ENCODE measurements at places on chromosomes 5 and 9.

DNA sequence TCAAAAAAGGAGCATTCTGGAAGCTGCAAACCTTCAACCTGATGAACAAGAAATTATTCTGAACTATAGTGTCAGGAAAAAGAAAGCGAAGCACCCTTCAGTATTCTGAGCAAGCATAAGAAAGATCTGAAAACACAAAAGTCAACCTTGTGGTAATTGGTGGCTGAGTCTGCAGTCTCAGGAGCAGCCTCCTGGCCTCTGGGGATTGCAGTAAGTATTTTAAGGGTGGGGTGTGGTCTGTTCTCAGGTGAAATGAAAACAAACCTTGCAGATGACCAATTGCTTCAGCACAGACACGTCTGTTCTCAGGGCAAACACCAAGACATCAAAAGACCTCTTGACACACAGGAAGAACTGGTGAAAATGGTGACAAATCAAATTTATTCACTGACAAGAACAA lies 147.8 kb upstream of the RAPGEF1 start:
- no peak for DNase-seq

GRCh38 chr9:38442473-38443096 lies 18.3 kb upstream of the IGFBPL1 start:
- no peak for DNase-seq

DNA sequence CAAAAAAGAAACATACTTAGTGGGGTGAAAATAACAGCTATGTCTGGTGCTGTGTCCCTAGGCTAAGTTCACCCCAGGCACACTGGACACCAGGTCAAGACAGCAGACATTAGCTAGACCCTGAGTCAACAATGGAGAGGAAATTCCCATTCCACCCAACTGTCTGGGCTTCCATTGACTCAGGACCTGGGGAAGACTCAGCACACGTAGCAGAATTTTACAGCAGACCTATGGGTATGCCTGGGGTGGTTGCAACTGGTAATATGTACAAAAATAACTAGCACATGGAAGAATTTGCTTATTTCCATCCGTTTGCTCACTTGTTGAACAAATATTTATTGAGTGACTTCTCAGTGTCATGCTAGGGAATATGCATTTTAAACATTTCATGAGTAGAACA lies 117.0 kb downstream of the GAS1 start:
- DNase-seq: no peak

DNA sequence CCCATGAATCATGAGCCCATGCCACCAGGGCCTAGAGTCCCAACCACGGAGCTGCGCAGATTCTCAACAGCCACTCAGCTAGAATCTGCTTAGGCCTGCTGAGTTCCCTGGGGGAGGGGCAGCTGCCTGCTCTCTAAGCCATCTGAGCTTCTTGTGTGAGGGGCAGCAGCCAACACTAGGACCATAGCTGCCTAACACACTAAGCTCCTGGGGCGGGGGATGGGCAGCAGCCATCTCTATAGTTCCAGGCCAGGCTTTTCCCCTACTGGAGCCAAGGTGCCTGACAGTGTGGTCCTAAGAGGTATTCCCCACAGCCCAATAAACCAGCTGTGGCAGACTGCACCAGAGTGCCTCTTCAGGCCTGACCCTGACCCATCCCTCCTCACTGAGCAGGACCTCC lies 255.9 kb upstream of the ACO1 start:
- no peak for DNase-seq

- no peak for DNase-seq
Observed at GRCh38 chr9:136055715-136056545, 39.2 kb downstream of the NACC2 start.

DNA sequence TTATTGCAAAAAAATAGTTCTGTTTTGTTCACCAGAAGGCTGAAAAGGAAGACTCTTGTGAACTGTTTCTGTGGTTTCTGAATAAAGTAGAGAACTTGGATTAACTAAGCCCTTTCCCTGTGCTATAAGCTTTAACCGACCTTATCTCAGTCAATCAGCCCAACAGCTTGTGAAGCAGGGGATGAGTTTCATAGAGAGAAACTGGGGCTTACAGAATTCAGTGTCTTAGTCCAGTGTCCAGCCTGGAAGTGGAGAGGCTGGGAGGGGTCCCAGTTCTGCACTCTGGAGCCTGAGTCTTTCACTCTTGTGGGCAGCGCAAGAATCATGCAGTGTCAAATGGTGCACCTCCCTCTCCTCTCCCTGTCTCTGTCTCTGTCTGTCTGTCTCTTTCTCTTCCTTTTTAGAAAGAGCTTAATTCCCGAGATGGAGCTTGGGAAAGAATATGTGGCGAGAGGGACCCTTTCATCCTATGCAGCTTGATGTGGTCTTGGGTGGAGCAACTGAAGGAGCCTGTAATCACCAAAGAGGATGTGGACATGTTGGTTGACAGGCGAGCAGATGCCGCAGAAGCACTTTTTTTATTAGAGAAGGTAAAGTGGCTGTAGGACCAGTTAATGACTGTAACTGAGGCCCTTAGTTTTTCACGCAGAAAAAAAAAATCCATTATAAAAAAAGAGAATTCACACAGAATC lies 17.0 kb downstream of the PTPDC1 start:
- no peak for DNase-seq

GRCh38 chr5:89351975-89352374 lies 469.0 kb upstream of the MEF2C start:
- DNase-seq: no peak

- DNase-seq: no peak
Observed at GRCh38 chr5:163766936-163767670, 261.7 kb downstream of the MAT2B start.

- DNase-seq: no peak
Observed at GRCh38 chr5:66415208-66415607, 181.0 kb upstream of the MAST4 start.

DNA sequence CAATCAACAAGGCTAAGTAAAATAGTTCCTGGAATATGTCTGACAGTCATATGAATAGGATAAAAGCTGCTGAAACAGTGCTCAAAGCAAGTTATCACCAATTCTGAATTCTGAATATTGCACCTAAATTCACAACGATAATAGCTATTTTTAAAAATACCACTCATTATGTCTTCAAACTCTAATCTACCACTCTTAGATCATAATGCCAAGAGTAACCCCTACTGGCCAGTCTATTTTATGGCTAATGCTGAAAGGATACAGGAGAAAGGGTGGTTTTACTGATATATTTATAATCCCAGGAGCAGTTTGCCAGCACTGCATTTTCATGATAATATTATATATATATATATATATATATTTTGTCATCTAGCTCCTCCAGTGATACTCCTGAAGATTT lies 232.8 kb downstream of the PDE4D start:
- DNase-seq: no peak

DNA sequence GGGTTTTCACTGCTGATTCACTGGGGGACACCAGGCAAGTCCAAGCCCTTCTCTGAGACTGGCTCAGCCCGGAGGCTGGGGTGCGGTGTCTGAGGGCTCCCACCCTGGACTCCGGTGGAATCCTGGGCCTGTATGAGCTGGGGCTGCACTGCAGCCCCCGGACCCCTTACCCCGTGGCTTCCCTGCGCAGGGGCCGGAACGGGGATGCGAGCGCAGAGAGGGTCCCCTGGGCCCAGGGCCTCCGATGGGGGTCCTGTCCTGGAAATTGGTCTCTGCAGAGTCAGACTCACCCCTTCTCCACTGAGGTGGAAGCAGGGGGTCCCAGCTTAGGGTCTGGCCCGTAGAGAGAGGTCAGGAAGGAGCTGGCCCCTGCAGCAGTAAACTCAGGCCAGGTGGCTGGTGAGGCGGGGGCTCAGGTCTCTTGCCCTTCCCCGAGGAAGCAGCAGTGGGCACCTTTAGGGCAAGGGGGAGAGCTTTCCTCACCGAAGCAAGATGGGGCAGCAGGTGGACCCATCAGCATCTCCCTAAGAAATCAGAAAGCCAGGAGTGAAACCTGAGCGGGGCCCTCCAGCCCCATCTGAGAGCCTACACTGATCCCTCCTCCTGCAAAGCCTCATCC lies 1.6 kb upstream of the VAV2 start:
- DNase-seq: no peak

- DNase-seq: peak; percentile 12
Observed at GRCh38 chr5:173885475-173886010, 2.6 kb upstream of the CPEB4 start.

DNA sequence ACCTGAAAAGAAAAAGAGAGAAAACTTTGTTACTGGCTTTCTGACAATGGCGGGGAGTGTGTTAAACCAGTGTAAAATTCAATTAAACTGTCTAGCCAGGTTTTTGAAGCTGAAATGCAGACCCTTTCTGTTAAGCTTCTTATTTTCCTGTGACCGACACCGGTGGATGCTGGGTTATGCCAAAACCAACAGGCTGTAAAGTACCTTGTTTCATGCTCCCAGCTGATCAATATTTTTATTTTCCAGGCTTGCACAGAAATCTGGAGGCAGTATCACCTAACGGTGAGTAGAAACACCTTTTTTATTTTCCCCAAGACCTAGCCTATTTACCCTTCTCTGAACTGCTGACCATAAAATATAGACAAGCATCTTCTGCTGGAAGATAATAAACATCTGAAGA lies 94.9 kb upstream of the GRHPR start:
- no peak for DNase-seq

DNA sequence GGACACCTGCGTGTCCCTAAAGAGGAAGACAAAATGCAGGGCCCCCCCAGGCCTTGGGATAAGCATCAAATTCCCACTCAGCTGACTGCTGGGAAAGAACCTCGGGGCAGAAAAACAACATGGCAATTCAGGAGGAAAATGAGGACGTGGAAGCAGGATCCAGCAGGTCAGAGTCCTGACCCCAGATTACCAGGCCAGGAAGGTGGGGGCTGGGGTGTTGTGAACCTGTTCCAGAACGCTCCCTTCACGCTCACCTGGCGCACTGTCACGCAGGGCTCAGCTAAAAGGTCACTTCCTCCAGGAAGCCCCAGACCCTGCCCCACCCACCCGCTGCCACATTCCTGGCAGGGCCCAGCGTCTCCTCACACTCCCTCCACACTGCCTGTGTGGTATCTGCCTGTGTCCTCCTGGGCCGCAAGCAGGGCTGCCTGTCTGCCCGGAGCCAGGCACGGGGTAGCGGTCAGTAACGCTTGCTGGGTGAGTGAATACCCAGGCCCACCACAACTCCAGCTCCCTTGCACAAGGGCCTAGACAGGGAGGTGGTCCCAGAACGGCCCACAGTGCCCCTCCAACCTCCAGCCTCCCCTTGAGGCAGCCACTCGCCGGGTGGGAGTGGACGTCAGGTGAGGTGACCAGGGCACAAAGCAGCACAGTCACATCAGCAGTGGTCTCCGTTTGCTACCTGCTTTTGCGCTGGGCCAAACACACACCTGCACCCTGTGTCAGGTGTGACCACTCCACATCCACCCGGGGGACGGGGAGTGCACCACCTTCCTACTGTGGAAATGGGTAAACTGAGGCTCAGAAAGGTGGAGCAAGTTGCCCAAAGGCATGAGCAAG lies 18.1 kb downstream of the VAV2 start:
- no peak for DNase-seq

GRCh38 chr9:137804908-137805630 lies 72.5 kb upstream of the CACNA1B start:
- DNase-seq: peak; percentile 14

DNA sequence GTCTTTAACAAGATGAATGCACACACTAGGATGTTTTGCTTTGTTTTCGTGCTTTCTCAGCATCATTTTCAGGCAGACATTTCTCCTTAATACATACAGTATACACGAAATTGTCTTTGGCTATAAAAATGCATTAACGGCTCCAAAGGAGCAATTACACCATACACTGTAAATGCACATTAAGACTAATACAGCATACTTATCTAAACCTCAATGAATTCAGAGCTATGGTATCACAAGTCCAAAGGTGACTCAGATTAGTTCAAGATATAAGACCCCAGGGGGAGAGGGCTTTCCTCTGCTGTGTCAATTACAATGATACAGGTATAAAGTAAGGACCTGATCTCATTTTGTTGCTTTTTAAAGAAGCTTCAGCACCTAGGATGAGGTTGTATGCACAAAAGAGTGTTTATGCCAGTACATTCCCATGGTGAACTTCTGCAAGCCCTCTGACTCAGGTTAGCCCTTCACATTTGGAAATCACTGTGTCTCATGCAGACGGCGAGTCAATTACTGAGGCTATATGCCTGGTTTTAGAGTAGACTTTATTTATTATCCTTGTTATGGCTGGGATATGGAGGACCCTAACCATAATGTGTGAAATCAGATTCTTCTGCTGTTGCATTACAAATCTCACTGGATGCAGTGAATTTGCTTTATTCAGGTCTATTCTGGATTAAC lies 233.3 kb downstream of the ZNF608 start:
- DNase-seq: no peak

DNA sequence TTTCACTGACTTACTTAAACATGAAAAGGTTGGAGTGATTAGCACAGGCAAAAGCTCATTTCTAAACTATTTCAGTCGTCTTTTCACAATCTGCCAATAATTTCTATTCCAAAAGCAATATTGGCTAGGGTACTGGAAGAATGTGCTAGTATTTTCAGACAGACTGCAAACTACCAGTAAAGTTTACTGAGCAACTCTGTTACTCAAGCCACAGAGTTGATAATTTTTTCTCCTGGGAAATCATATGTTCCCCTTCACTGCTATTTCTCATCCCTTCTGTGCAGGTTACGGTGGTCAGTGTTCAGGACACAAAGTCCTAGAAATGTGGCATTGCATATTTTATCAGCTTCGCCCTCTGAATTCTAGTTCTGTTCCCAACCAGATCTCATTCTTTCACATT lies 343.3 kb upstream of the TNC start:
- no peak for DNase-seq

GRCh38 chr9:96604004-96604319 lies 15.7 kb downstream of the CDC14B start:
- no peak for DNase-seq

GRCh38 chr9:88574953-88575352 lies 40.0 kb downstream of the NXNL2 start:
- no peak for DNase-seq

- DNase-seq: no peak
Observed at GRCh38 chr5:154242442-154242841, 51.9 kb downstream of the GALNT10 start.

GRCh38 chr9:130607640-130608420 lies 28.5 kb downstream of the FUBP3 start:
- no peak for DNase-seq

DNA sequence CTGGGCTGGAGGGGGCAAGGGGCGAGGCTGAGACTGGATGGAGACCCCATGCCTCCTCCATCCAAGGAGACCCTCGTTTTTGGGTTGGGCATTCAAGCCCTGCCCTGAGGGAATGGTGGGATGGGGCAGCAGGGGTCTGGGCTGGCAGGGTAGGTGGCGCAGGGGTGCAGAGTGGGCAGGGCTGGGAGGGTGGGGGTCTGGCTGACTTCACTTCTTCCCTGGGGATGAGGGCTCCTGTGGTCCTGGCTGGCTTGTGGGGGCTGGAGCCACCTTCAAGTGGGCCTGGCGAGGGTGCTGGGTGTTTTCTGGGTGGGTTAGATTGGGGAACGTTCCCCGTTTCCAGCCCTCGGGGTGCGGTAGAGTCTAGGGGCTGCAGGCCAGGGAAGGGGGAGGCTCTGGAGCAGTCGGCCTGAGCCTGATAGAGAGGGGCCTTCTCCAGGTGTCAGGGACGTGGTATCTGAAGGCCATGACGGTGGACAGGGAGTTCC lies 412 bp downstream of the LCN1 start:
- DNase-seq: no peak

DNA sequence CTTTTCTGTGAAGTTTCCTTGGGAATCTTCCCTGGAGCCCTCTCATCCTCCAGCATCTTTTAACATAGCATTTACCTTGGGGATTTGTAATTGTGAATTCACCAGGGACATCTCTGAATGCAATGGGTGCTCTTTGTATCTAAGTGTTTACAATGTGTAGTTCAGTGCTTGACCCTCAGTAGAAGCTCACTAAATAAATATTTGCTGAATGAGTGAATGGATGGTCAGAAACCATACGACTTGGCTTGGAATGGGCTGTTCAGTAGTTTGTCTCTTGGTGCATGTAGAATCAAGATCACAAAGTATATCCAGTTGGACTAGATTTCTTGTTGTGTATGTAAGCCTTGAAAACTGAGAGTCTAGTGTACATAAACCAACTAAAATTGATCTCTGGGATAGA lies 81.8 kb upstream of the MEF2C start:
- no peak for DNase-seq
